ENCODE measurements at places on chromosomes 7 and 10.
A peak's percentile ranks its signal among the peaks of the same experiment; 100 is the strongest.

DNA sequence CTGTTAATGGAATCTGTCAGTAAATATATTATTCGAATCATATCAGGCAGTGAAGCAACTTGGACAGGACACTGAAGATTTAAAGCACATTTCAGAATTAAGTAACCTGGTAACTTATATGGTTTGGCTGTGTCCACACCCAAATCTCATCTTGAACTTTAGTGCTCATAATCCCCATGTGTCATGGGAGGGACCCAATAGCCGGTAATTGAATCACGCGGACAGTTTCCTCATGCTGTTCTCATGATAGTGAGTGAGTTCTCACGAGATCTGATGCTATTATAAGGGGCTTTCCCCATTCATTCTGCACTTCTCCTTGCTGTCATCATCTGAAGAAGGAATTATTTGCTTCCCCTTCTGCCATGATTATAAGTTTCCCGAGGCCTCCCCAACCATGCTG, 83.2 kb upstream of the COL1A2 start:
- no peak for DNase-seq

GRCh38 chr10:11913079-11913641, 90.0 kb downstream of the PROSER2 start:
- no peak for DNase-seq

- no peak for DNase-seq
These were observed 465.6 kb upstream of the VSTM2A start for GRCh38 chr7:54076616-54077015.

GRCh38 chr7:38280707-38281106, 7.3 kb upstream of the TARP start:
- DNase-seq, result no peak

- peak; percentile 75 for DNase-seq
These were observed 3.1 kb downstream of the ADIRF start for GRCh38 chr10:86971232-86971991.

DNA sequence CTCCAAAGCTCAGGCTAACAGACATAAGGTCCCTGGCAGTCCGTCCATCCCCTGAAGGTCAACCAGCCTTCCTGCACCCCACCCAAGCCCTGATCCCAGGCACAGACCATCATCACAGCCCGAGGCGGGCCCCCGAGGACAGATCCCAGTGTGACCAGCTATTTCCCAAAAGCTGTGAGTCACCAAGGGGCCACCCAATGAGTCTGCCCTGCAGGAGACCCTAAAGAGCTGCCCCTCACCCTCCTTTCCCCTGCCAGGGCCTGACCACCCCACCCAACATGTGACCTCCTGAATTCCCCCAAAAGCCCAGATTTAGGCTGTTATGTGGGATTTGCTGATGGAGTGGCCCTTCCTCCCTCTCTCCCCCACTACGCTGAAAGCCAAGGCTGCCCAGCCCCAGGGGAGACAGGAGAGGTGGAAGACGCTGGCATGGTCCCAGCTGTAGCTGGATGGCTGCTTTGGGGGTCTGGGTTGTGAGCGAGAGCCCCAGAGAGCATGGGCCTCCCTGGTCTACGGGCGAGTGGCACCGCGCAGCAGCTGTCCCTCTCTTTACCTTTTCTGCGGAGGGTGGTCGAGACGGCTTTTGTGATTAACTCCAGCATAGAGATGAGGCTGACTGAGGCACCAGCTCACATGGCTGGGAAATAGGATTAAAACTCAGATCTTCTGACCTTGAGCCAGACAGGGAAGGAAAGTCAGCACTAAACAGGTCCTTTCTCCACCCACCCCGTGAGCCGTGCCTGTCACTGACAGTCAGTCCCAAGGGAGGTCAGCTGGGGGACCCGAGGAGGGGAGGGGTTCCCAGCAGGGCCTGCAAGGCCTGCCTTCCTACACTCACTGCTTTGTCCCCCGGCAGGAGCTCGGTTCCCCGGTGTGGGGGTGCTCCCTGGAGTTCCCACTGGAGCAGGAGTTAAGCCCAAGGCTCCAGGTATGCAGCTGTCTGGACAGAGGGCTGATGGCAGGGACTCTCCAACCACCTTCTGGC, 16.7 kb downstream of the ELN start:
- no peak for DNase-seq

DNA sequence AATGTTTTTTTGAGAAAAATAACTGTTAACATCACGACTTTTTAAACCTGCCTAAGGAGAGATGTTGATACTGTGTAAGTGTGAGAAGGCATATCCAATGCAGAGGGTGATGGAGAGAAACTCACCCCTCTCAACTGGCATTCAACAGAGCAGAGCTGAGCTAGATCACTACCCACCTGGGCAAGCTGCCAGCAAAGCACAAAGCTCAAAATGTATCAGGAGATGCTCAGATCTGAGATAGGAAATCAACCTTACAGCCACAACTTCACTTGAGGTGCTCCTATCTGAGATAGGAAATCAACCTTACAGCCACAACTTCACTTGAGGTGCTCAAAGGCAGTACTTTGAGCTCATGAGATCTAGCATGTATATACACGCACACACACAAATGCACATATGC, 151.5 kb upstream of the PDE1C start:
- DNase-seq, result no peak

DNA sequence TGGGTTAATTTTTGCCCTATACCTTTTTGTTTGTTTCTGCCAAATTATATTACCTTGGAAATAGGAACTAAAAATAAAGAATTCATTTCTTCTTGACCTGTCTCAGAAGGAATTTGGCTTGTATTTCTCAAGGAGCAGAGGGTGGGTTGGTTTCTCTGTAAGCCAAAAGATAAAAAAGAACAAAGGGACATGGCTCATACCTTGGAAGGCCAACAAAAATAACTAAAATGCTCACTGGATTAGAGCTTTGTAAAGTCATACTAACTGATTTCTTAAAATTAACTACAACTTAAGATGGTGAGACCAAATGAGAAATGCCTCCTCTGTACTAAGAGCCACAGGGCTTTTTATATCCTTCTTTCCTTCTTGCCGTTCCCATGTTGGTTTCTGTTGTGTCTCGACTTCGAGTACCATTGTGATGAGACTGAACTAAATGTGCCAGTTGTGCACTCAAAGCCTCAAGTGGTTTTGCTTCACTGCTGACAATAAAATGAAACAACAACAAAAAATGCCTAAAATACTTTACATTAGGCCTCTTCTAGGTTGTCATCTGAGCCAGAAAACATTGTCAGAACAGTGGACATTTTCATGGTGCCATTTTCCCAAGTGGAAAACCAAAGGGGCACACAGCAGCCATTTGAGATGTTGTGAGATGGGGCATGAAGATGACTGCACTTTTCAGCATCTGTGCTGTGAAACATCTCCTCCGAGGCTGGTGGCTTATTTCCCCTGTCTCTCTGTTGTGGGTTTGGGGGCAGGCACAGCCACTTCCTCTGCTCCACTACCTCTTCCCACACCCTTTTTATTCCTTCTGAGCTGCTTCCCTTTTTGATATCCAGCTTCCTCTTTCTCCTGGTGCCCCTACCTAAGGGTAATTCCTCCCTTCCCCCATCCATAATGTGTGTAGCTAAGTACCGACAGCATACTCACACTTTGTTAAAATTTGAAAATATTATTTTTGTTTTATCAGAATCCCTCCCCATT, 51.8 kb upstream of the AGR3 start:
- no peak for DNase-seq

GRCh38 chr10:6204063-6204340, 1.3 kb downstream of the PFKFB3 start:
- peak; percentile 33 for DNase-seq

DNA sequence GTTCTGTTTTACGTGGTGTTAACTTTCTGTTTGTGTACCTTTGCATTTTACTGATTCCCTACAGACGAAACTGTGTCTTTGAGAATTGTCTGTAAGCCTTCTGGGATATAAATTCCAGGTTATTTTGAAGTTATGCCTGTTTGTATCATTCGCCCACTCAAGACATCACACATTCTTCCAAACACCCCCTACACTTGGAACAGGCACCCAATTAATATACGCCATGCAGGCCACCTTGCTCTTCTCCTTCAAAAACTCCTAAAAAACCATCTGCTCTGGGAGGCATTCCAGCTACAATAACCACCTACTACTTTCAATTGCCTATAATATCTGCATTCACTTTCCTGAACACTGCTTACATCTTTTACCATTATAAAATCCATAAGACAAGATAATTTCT, 453.3 kb downstream of the DGKB start:
- DNase-seq, result no peak

DNA sequence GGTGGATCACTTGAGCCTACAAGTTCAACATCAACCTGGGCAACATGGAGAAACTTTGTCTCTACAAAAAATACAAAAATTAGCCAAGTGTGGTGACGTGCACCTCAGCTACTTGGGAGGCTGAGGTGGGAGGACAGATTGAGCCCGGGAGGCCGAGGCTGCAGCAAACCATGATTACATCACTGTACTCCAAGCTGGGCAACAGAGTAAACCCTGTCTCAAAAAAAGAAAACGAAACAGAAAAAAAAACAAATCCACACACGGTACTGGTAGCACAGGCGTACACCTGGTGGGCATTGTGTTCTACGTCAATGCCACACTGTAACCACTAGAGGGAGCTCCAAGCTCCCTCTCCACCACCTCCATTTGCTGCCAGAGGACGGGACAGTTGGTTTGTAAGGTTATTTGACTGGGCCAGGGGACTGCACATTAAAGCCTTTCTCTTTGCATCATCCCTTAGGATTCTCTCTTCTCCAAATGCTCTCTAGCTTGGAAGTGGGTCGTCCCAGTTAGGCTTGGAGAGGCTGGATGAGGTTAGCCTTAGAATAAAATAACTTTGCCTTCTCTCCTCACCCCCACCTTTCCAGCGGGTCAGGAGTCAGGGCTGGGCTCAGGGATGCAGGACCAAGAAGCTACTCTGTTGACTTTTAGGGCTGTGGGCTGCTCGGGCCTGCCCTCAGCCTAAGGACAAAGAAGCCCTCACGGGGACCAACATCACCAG, 130.8 kb downstream of the SORBS1 start:
- DNase-seq, result peak; percentile 7

- no peak for DNase-seq
These were observed 231.8 kb downstream of the KCNMA1 start for GRCh38 chr10:77405771-77406241.

DNA sequence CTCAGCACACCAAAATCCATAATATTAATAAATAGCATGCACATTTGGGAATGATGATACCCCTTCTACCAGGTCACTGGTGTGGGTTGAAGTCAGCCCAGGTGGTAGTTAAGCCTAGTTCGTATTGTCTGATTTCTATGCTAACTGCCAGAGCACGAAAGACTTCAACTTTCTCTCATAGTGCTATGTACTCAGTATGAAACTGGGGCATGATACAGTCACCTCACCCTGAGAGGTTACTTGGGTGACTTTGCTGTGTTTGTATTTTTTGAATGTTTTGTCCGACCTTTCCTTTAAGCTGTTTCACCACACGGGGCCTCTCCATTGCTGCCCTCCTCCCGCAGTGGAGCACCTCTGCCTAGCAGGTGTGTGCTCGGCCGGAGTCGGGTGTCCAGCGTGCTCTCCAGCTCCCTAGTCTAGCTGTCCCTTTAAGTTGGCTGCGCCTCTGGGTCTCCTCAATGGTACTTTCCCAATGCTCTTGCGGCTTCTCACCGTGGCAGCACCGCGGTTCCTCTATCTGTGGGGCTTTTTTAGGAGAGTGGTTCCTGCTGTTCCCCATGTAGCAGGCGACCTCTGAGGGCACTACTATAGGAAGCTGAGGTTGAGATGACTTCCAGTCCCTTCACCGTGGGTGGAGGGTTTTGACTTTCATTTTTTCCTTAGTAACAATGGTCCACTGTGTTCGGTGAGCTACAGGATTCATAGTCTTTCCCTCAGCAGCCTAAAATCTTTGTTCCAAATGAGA, 524.0 kb upstream of the PFKP start:
- DNase-seq, result no peak

DNA sequence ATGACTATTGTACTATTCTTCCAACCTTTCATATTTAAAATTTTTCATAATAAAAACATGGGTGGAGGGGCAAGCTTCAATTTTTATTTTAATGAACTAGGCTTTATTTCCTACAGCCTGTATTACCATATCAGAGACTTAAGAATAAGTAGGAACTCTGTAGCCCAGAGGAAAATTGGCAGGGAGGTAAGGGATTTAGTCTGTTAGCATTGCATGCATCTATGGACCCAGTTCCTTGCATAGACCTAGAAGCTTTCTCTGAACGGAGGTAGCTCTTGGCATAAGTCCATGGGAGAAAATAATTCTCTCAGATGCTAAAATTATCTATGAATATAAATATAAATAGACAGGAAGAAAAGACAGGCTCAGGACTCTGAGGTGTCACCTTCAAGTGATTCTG, 31.4 kb upstream of the CCDC6 start:
- DNase-seq, result no peak

DNA sequence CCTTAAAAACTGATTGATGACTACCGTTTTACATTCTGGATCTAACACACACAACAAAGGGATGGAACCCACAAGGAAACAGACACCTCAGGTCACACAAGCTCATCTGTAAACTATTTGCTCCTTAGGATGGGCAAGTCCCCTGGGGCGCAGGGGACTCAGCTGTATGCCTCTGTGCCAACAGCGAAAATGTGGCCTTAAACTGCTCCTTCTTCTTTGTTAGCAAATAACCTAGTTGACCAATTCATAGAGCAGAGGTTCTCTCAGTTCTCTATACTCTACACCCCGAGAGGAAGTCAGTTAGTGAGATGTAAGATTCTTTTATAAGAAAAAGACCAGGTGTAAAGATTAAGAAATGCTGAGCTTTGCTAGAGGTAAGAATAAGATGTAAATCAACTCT, 181.9 kb upstream of the PRSS58 start:
- no peak for DNase-seq

DNA sequence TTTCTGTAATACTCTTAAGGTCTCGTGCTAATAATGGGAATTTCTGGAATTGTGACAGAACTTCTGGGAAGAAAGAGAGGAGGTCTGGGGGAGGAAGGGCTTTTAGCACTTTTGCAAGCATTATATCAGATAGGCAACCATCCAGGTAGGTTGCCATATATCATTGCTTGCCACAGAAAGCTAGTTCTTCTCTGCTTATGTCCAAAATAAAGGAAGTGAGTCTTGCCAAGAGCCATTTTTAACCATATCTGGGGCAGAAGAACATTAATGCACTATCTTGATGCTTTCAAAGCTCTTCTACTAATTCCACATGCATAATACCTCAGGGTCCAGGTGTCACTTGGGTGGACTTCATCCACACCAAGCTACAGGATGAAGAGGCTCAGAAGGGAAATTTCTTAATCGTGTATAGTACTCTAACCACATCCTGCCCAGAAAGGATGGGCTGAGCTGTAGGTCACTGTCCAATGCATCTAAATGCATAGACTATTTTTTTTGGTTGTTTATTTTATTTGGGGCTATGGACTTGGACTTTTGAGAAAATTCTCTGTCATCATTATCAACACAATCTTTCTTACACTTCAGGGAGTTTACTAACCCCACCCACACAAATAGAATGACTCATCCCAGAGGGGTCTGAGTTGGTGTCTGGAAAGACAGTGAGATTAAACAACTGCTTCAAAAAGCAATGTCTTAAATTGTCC, 68.9 kb upstream of the ADO start:
- DNase-seq, result no peak

DNA sequence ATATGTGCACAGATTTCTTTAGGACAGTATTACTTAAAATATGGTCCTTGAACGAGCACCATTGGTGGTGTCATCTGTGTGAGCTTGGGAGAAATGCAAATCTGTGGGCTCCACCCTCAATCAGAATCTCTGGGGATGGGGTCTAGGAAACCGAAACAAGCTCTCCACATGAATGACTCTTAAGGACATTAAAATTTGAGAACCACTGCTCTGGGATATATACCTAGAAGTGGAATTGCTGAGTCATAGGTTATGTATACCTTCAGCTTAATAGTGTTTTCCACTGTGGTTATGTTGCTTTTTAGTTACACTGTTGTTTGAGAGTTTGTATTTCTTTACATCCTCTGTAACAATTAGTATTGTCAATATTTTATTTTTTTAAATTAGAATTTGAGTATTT, 24.0 kb downstream of the ZNRF2 start:
- no peak for DNase-seq
